ENCODE measurements at places on chromosomes 16 and 17.

- DNase-seq: no peak
These were observed 28.4 kb downstream of the NKD1 start for GRCh38 chr16:50576403-50577113.

DNA sequence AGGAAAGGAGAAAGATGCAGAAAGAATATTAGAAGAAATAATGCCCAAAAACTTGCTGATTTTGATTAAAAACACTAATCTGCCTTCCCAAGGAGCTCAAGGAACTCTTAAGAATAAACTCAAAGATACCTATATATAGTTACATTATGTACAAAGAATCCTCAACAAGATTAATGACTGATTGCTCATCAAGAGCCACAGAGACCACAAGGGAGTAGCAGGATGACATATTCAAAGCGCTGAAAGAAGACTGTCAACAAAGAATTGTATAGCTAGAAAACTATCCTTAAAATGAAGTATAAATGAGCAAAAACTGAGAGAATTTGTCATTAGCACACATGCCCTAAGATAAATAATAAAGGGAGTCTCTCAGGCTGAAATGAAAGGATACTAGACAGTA lies 6.2 kb downstream of the LPCAT2 start:
- DNase-seq: no peak

DNA sequence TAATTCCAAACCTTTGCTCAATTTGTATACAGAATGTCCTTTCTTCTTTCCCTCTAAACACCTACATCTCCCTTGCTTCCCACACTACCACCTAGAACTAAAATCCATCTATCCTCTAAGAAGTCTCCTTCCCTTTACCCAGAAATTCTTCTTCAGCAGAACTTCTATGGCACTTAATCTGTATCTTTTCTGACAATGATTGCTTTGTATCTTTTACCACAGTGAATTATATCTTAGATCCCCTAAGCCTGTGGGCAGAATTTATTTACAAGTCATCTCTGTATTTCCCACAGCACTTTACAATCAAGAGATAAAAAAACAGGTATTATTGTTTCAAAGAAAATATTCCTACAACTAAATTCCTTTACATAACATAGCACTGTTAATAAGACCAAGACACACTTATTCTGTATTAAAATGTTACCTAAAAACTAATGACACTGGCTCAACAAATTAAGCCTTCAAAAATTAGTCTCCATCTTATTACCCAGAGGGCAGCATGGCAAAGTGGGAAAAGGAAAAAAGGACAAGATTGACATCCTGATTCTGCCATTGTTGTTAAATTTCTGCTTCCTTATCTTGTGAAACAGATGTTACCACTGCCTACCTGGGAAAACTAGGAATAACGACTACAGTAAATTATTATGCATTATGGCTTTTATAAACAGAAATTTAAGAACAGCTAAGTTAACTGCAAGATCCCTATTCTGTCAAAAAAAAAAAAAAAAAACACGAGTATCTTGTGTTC lies 42.8 kb downstream of the KANSL1 start:
- DNase-seq: no peak

DNA sequence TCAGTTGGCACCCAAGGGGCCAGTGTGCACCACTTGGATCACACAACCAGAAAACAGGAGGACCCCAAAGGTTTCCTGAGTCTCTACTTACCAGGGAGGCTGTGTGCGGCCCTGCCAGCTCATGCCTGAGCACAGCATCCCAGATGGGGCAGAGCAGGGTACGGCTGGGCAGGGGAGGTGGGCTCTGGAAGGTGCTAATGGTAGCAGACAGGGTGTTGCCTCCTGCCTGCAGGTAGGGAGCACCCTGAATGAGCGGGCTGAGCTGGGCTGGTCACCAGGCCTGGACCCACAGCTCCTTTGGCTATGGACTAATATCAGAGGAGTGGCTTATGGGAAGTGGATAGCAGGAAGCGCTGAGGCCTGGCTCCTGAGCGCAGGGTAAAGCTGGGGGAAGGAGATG lies 14.6 kb downstream of the RECQL5 start:
- DNase-seq: no peak

GRCh38 chr17:6327007-6327406 lies 107.9 kb downstream of the AIPL1 start:
- DNase-seq: no peak

DNA sequence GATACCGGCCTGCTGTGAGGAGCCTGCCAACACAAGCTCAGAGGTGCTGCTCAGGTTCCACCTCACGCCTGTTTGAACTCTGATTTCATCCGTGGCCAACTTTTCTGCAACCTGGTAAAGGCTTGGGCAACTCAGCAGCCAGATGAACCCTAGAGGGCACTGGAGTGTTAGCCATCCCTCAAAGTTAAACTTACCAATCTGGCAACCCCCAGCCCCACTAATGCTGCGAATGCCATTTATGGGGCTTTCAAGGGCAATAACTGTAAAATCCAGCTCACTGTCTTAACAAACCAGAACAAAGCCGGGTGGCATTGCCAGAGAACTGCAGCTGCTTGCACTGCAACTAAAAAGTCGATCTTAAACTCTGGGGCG lies 105.5 kb downstream of the AXIN2 start:
- peak; percentile 6 for DNase-seq

- DNase-seq: no peak
These were observed 5.4 kb upstream of the KRT12 start for GRCh38 chr17:40872416-40872815.

DNA sequence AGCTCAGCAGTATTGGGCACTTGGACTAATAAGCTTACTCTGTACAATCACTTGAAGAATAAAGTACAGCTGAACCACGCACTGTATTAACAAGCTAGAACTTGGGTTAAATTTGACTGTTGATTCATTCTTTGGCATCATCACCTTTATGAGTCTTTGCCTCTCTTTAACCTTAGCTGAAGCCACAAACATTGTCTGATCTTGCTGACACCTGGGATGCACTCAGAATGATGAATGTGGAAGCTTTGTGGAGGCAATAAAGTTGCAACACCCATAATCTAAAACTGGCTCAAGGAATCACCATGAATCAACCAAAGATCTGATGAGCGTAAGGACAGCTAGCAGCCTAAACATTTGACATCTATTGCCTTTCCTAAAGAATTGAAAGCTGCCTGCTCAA lies 590.6 kb upstream of the SOX9 start:
- no peak for DNase-seq

- DNase-seq: no peak
These were observed 1.3 kb upstream of the ZACN start for GRCh38 chr17:76077584-76078110.

DNA sequence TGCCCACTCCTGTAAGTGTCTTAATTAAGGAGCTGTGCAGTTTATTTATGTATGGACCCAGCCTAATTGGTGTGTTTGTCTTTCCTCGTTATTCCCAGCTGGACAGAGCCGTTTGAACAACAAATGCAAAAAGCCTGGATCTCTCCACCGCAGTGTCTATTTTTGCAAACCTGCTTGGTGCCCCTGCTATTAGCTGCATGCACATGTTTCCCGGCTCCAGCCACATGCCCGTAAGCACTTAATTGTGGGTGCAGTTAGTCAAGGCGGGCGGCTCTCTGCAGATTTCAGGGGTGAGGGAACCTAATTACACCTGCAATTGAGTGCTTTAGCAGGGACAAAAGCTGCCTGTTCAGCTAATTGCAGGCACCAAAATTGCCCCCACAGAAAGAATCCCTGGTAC lies 74.0 kb upstream of the GSE1 start:
- DNase-seq: no peak

DNA sequence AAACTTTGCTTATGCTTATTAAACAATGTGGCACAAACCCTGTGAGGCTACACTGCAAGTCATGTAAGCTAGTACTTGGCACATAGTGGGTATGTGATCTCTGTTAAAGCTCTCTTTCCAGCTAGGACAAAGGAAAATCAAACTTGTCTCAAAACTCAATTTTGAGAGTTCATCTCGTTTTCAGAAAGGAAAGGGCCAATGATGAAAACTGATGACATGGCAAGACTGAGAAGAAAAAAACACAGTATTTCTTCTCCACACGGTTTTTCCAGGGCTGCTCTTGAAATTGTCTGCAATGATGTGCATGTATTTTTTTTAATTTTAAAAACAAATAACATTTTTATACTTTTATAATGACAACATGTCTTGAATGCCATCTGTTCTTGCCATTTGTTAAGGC lies 389.8 kb downstream of the CA10 start:
- no peak for DNase-seq

DNA sequence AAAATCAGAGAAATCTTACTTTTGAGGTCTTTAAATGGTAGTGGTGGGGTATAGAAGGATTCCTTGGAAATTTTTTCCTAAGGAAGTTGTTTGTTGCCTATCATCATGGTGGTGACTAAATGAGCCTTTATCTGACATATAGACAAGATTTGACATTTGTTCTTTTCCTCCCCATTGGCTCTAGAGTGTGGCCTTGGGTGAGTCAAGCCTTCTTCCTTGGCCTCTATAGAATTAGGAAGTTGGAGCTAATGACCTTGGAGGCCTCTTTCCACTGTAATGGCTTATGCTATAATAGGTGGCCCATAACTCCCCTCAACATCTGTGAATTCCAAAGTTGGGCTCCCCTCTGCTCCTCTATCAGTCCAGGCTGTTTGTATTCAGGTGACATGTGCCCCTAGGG lies 79.1 kb upstream of the HNF1B start:
- no peak for DNase-seq

DNA sequence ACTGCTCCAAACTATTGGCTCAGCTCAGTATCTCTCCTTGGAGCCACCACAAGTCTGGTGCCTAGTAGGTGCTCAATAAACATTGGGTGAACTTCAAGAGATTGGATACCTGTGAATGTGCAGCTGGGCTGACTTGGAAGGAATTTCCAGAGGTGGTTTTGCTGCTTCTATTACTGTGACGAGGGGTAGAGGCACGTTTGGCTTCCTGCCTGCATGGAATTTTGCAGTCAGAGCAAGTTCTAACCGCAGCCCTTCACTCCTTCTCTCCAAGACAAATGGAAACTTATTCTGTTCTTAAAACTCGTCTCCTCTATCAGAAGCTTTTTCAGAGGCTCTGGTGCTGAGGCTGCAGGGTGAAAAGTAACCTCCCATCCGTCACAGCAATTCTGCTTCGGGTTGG lies 342.5 kb downstream of the CPPED1 start:
- DNase-seq: no peak

GRCh38 chr16:75787440-75787839 lies 61.1 kb upstream of the CPHXL start:
- no peak for DNase-seq

GRCh38 chr17:30970831-30971567 lies at the start of gene RNF135:
RNF135 (plus strand) TSS chr17:30971039; CDS start chr17:30971074, 35 bp downstream.
- DNase-seq: peak; percentile 62

- no peak for DNase-seq
These were observed 8.3 kb downstream of the PIK3R6 start for GRCh38 chr17:8859027-8859803.

- no peak for DNase-seq
These were observed 25.6 kb downstream of the RAP1GAP2 start for GRCh38 chr17:2821868-2822267.

DNA sequence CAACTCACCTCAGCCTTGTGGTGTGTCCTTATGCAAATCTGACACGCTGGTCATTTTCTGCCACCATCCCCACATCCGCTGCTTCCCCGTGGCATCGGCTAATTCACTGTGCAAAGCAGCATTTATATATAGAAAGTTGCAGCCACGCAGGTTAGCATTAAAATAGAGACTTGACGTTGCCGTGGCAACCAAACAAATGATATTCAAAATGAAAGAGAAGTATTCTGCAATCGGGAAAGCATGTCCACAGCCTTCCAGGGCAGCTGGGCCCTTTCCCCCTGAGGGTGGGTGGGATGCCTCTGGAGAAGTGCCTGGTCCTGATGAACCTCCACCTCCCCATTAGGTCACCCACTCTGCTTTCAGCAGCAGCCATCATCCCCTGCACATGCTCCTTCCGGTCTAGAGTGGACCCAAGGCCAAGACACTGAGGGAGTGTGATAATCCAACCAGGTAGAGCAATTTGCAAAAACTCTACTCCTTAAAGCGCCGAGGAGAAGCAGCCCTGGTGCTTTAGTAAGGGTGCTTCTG lies 138.7 kb downstream of the GAS7 start:
- no peak for DNase-seq

DNA sequence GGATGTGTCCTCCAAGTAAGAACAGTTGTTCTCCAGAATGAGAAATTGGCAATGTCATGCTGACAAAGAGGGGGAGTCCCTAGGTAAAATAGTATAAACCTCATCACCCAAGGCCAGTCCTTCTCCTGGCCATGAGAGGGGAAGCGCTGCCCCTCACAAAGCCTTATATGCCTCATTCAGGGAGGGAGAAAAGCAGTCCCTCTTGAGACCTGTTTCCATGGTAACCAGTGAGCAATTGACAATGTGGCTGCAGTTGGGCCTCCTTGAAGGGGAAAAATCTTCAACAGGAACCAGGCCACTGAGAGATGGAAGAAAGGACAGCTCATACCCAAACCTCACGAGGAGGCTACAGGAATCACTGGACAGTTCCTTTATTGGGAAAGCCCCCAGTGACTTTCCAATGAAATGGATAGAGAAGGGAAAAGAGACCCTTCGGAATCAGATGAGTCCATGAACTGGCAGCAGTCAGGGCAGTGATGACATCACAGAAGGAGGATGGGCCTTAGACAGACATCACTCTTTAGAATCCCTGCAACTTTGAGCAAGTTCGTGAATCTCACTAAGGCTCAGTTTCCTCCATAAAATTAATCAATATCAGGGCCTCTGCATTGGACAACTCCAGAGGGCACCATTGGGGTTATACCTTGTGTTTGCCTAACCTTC lies 275.7 kb downstream of the TOX3 start:
- DNase-seq: no peak

- DNase-seq: no peak
These were observed 10.5 kb downstream of the MAPT start for GRCh38 chr17:45904866-45905265.

DNA sequence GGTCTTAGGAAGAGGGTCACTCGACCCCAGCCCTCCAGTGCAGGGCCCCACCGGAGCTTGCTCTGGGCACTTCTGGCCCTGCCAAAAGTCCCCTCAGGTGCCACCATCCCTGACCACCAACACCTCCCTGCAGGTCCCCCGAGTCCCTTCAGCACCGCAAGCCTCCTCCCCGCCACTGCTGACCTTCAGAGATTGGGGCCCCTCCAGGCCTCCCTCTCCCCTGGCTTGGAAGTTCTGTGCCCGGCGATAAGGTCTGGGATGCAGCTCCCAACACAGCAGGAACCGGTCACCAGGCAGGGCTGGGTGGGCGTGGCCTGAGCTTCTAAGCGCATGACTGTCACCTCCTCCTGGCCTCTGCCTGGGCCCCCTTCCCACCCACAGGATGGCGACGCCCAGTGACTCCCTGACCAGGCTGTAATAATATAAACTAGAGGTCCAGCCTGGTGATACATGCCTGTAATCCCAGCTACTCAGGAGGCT lies 11.2 kb downstream of the PIEZO1 start:
- peak; percentile 26 for DNase-seq

DNA sequence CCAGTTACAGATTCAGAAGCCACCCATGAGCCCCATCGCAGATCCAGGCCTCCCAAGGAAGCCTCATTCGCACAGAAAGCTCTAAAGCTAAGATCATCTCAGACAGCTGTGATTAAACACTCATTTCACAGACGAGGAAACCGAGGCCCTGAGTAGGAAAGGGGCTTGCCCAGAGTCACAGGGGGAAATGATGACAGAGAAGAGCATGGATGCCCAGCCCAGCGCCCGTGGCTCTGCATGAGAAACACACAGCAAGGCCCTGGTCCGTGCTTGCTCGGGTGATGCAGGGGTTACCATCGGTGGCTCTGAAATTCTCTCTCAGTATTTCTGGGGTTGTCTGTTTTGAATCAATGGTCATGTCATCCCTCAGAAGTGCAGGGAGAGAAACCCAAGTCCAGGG lies 109.6 kb downstream of the C16orf78 start:
- DNase-seq: no peak

All from stimulated activated CD4-positive, alpha-beta T cell treated with anti-CD3 and anti-CD28 coated beads, Interleukin-2, amount 100 ng/mL, for 24 hours (primary cell).